ENCODE measurements at places on chromosomes 5 and 9.

DNA sequence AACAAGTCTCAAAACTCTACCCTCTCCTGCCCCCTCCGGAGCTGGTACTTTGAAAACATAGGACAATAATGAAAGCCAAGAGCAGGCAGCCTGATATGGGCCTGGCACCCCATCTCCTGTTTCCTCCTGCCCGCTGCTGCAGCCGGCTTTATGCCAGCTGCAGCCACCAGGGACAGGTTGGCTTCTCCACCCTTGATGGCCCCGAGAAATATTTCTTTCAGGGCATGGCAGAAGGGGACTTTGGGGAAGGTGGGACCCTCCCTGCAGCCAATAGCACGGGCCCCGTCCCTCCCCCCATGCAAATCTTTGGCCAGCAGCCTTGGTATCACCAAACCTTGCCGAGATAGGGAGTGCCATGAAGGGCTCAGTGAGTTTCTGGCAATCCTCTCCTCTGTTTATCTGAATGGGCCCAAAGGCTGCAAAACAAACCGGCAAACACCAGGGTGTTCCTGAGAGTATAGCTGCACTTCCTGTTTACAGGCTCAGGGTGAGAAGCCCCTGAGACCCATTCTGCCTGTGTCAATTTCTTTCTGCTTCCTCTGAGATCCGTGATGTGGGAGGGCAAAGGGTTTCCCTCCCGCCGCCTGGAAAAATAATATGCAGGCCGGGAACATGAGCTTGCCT is 73.4 kb upstream of the BOD1 start:
- DNase-seq = no peak

- no peak for DNase-seq
Observed at GRCh38 chr9:27385606-27386322, 88.8 kb upstream of the EQTN start.

DNA sequence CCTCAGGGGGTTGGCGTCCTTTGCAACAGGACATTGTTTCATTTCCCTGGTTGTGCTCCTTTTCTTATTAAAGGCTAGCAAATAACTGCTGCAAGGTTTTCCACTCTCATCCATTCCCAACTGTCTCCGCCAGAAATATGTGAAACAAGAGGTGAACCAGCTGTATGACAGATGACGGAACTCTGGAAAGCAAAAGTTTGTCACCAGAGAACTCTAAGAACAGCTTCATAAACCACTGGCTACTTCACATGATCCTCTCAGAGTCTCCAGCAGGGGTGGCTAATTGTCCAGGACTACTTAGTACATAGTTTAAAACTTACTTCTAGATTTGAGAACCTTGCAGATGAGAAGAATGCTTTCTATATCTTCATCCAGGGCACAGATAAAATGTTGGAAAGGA is 195.9 kb upstream of the RAD23B start:
- DNase-seq = no peak

- DNase-seq = no peak
Observed at GRCh38 chr9:102124465-102124864, 386.0 kb upstream of the GRIN3A start.

GRCh38 chr9:78562021-78562420 is 265.1 kb downstream of the PSAT1 start:
- peak; percentile 33 for DNase-seq

GRCh38 chr9:92494856-92495255 is 12.6 kb upstream of the ASPN start:
- DNase-seq = no peak

DNA sequence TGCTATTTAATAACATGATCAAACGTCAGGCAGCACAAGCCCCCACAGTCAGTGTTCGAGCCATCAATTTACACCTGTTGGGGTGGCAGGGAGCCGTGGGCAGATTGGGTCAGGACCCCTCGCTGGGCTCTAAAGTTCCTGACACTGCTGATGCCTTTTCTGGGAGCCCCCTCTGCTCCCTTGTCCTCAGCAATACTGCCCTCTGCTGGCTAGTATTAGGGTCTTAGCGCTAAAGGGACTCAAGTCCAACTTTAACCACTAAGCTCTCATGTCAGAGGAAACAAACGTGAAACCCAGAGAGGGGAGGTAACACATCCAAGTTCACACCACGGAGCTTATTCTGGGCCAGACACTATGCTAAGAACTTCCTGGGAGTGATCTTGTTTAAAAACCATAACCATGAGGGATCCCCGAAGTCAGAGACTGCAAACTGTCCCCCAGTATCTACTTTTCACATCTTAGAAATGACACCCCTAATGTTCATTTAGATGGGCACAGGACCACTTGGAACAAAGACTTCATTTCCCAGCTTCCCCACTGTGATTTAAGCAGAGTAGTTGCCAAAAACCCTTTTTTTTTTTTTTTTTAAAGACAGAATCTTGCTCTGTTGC is 20.4 kb downstream of the ANKS6 start:
- DNase-seq = peak; percentile 79

DNA sequence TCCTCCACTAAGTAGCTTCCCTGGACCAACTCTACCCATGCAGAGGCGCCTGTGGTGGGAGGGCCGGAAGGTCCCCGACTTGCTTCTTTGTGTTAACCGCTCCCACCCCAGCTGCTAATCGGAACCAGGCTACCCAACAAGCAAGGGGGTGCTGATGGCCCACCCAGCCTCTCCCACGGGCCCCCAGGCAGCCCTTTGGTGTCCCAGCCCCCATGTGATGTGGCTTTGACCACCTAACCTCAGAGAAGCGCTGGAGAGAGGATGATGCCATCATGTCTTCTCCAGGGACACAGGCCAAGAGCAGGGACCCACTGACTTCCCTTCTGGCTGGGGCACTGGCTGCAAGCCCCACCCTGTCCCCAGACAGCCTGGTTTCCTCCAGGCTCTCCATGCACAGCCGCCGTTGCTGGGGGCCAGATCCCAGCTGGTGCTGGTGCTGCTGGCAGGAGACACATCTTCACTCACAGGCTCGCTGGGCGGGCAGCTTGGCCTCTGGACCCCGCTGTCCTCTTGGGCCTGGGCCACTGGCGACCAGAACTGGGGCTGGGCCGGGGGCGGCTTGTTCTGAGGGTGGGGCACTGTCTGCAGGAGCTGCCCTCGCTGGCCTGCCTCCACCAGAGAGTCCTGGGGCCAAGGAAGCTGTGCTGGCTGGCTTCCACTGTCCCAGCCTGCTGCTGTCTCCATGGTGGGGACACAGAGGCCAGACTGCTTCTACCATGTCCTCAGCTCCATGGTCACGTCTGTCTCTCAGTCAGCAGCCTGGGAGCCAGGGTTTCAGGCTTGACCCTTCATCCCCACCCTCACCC is 27.8 kb downstream of the LAMC3 start:
- no peak for DNase-seq

- no peak for DNase-seq
Observed at GRCh38 chr5:178192244-178192643, 5.1 kb upstream of the GMCL2 start.

DNA sequence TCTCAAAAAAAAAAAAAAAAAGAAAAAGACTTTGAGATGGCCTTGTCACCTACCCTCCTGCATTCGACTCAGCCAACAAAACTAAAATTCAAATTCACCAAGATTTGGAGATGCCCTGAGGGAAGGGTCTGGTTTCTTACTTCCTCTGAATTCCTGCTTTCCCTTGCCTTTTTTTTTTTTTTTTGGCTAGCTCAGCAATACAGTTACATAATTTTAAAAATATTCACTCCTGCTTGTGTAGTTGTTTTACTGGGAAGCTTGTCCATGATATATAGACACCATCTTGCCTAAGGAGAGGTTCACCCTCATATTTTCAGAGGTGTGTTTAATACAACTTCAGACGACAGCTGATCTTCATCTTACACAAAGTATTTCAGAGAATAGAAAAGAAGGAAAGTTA is 21.3 kb upstream of the SERINC5 start:
- no peak for DNase-seq

DNA sequence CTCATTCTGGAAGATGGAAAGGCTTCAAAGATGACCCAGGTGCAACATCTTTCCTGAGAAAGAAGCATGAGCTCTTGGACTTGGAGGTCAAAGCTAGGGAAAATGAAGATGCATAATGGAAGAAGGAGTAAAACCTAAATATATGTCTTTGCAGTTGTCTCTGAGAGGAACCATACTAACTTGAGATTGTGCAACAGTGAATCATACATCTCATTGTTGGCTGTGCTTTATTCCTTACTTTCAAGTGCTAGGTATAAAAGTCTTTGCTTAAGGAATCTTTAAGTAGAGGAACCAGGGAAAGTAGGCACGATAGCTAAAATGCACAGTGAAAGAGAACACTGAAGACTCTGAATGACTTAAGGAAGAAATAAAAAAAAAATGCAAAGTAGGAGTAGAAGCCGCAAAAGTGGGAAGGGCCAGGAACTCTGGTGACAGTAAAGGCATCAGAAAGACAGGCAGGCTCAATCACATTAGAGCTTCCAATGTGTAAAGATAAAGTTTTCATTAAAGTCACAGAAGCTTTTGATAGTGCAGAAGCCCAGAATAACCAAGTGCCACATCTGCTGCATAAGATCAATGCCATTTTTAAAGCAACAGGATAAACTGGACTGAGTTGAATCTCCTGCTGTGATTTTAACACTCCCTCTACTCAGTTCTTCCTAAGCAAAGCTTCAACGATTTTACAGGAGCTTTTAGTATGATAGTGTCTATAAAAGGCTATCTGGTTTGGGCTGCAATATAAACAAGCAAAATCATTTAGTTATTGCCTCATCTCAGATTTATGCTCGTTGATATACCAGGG is 432.3 kb upstream of the EDIL3 start:
- peak; percentile 29 for DNase-seq

- DNase-seq = no peak
Observed at GRCh38 chr5:78221467-78221866, 73.0 kb downstream of the AP3B1 start.

DNA sequence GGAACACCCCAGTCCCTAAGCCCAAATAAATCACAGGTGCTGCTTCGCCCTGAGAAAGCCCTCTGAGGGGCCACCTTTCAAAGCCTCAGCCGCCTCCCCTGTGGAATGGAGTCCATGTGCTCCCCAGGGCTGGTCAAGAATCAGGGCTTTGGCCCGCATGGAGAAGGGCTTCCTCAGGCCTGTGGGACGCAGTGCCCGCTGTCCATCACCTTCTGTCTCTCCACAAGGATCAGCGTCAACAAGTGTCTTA is 16.6 kb downstream of the HNRNPH1 start:
- DNase-seq = no peak

DNA sequence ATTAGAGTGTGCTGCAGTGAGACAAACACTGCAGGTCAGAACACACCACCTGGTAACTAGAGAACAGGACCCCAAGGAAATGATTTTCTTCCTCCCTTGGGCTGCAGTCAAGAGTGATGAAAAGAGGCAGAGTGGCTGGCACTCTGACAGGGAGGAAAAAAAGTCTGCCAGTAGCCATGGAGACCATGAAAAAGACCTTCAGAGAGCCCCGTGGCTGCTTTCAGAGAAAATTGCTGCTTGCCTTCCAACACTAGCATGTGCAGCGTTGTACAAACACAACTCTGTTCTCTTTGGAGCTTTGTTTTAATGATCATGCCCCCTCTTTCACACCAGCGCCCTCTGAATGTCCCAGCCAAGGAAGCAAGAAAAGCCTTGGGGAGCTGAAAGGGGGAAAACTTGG is 68.8 kb downstream of the ANKRD55 start:
- no peak for DNase-seq

All from IMR-90 (cell line).